ENCODE measurements at places on chromosomes 2 and 18.

DNA sequence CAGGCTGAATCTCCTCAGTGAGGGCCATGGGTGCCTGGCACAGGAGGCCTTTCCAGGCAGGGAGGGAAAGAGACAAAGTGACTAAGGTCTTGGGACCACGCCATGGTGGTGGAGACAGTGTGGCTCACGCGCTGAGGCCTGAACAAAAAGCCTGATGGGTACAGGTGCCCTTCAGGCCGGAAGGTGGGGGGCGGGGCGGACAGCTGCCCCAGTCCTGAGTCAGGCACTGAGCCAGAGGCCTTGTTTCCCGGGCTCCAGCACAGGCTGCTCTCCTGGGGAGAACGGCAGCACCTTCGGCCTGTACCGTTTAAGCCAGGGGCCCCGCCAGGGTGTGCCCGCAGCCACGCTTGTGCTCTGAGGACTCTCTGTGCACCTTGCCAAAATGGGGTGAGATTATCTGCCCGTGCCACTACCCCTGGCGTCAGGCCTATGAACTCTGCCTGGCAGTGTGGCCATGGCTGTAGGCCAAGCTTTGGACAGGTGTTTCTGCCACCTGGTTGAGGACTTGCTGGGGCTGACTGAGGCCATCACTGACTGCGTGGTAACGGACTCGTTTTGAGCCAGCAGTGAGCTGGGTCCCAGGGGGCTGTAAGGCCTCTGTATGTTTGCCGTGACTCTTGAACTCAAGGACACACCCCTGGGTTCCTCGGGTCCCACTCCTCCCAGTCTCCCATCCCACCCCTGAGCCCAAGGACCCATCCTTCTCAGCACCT lies 31.7 kb upstream of the DNMT3A start:
- DNase-seq: no peak

GRCh38 chr18:8705238-8705960 lies at the start of gene MTCL1:
Gene MTCL1, plus strand, starts transcription at chr18:8705556. Its CDS starts 105 bp downstream, at chr18:8705661.
- no peak for DNase-seq

DNA sequence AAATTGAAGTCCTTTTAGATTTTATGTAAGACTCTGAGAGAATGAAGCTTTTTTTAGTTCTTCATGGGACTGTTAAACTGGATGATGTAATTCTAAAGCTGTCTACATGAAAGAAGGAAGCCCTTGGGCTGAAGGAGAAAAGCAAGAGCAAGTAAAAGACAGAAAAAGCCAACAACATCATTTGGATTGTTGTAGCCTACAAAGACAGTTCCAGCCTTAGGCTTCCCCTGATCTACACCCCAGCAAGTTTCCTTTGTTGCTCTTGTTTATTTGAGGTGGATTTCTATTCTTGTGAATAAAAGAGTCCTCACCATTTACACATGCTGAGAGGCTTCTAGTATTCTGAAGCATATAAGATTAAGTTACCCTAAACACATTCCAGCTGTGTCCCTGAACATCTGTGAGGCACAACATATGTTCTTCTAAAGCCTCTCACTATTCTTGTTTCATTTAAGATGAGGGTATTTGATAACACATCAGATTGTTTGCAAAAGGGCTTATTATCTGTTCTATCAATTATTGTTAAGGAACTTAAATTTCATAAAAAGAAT lies 377.8 kb downstream of the LNPK start:
- no peak for DNase-seq

DNA sequence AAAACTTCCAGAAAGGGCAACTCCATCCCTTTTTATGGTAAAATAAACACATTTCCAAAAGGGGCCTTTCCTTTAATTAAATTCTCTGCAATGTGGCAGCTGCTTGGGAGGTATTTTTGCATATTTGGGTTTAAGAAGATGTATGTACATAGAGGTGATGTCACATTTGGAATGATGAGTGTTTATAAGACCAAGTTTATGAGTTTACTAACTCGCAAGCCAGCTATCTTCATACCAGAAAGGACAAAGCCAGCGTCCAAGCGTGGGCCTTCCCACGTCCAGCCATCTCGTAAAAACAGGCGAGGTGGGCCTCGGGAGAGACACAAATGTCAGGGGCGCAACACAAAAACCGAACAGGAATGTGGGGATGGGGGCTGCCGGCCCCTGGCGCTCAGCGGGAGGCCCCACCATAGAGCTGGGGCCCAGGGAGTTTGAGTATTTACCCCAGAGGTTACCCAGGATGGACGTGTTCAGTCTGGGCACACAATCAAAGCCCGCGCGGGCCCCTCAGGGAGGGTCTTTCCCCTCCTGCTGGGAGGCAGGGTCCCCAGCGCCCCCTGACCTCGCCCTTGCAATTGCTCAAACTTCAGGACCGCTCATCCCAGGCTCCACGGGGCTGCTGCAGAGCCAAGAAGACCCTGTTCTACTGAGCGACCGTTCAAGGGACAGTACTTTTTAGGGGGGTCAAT lies 137.3 kb downstream of the TWIST2 start:
- DNase-seq: no peak

All from hindlimb muscle (tissue), 1 donor.